ENCODE measurements at places on chromosomes 1 and 21. TPM values are rescaled to one million over a fixed set of nuclear protein-coding genes. Genes with fewer than 3 reads are reported as not detected.

DNA sequence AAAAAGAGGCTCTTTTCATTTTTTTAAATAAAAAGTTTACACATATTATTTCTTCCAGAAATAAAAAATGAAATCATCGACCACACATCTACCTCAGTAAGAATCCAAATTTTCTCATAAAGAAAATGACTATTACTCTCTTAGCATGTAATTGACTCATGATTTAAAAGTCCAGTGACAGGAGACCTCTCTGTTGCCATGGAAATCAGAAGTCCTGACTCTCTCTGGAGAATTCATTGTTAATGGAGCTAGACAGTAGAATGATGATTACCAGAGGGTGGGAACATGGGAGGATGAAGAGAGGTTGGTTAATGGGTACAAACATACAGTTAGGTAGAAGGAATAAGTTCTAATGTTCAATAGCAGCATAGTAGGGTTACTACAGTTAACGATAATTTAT lies 5.0 kb upstream of the CLCA4 start:
- H3K27ac ChIP-seq: no peak overlapping the region
- no peaks in the 10 kb centered on the region for H3K36me3 ChIP-seq
- no peaks in the 10 kb centered on the region for H3K4me1 ChIP-seq
- no peaks in the 10 kb centered on the region for H3K27me3 ChIP-seq
- DNase-seq: no peak

Gene RNU1-4
- total RNA-seq: 859 TPM

Gene DMBX1
- total RNA-seq: not detected

- peaks cover 20% of the 10 kb centered on the region for H3K4me1 ChIP-seq
- peaks cover 17% of the 10 kb centered on the region for H3K36me3 ChIP-seq
- peak overlapping the region; percentile 85 for H3K27ac ChIP-seq
- H3K27me3 ChIP-seq: no peaks in the 10 kb centered on the region
Measured at GRCh38 chr1:11100149-11100493, 452 bp upstream of the EXOSC10 start.

- no peak overlapping the region for H3K27ac ChIP-seq
- no peaks in the 10 kb centered on the region for H3K36me3 ChIP-seq
- H3K4me3 ChIP-seq: no peak overlapping the region
Measured at GRCh38 chr1:67440339-67440738, 10.1 kb upstream of the SERBP1 start.

- peaks cover 30% of the 10 kb centered on the region for H3K4me1 ChIP-seq
- peak overlapping the region; percentile 43 for H3K27ac ChIP-seq
- H3K27me3 ChIP-seq: no peaks in the 10 kb centered on the region
- H3K4me3 ChIP-seq: no peak overlapping the region
- peaks cover 10% of the 10 kb centered on the region for H3K36me3 ChIP-seq
Measured at GRCh38 chr1:65209005-65209885, 61.2 kb downstream of the AK4 start.

GRCh38 chr1:33719771-33720670 lies 143.9 kb upstream of the HMGB4 start:
- H3K27ac ChIP-seq: no peak overlapping the region
- H3K4me3 ChIP-seq: no peak overlapping the region
- no peaks in the 10 kb centered on the region for H3K27me3 ChIP-seq
- DNase-seq: no peak
- no peaks in the 10 kb centered on the region for H3K4me1 ChIP-seq

Gene SELENON
- total RNA-seq: 3.4 TPM

- H3K36me3 ChIP-seq: no peaks in the 10 kb centered on the region
- no peaks in the 10 kb centered on the region for H3K4me1 ChIP-seq
- no peak for DNase-seq
- no peaks in the 10 kb centered on the region for H3K27me3 ChIP-seq
Measured at GRCh38 chr1:64581135-64581842, 111.4 kb downstream of the CACHD1 start.

DNA sequence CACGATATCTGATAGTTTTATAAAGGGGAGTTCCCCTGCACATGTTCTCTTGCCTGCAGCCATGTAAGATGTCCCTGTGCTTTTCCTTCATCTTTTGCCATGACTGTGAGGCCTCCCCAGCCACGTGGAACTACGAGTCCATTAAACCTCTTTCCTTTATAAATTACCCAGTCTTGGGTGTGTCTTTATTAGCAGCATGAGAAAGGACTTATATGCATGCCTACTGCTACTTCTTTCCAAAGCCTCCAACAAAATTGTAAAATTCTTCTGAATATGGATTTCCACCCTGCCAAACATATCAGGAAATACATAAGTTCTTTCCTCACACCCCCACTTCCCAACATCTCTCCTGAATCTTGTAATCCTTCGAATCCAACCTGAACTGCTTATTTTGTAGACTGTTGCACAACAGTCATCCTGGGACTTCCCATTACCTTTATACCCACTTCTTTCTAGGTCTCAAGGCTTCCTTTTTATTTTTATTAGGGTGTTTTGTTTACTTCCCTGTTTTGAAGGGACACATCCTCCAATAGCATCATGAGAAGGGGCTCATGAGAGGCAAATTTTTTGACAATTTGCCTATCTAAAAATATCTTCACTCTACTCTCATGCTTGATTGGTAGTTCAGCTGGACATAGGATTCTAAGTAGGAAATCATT lies 67.5 kb upstream of the MUTYH start:
- H3K36me3 ChIP-seq: no peaks in the 10 kb centered on the region
- no peak overlapping the region for H3K27ac ChIP-seq
- DNase-seq: no peak
- no peak overlapping the region for H3K4me3 ChIP-seq

Gene NR0B2
- total RNA-seq: 72.5 TPM

GRCh38 chr1:92784021-92784638 lies 778 bp downstream of the EVI5 start:
- peaks cover 33% of the 10 kb centered on the region for H3K4me1 ChIP-seq
- H3K4me3 ChIP-seq: peak overlapping the region; percentile 90
- peak overlapping the region; percentile 91 for H3K27ac ChIP-seq
- H3K27me3 ChIP-seq: peaks cover 1% of the 10 kb centered on the region
- peak; percentile 9 for DNase-seq

DNA sequence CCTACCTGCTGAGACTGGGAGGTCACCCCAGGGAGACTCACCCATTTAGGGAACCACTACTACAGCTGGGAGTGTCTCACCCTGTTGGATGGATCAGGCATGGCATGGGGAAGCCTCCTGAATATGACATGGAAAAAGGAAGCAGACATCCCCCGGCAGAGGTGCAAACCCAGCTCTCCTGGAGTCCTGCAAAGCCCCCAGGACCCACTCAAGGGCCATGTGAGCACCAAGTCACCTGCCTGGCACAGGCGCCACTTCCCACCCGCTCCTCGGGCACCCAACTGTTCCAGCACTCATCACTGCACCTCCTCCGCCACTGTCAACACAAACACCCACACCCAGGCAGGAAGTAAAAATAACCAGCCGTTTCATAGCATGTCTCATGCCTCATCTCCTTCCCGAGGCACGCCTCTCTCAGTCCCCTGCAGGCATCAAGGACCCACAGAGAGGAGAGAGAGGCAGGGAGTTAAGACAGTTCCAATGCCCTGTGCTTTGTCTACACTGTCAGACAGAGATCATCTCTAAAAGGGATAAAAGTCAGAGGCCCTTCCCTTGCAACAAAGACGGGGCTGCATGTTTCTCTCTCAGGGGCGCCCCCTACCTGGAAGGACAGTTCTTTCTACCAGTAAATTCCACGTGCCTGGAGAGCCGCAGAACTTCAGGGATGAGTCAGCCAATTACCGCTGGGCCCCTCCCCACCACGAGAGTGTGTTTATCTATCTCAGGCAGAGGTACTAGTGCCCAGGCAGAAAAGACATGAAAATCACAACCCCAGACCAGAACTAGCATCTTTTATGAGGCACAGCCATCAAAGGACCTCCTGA lies 150.1 kb upstream of the SOD1 start:
- no peaks in the 10 kb centered on the region for H3K4me1 ChIP-seq
- no peaks in the 10 kb centered on the region for H3K27me3 ChIP-seq
- no peak overlapping the region for H3K27ac ChIP-seq
- no peak overlapping the region for H3K4me3 ChIP-seq
- peak; percentile 18 for DNase-seq
- H3K36me3 ChIP-seq: no peaks in the 10 kb centered on the region

DNA sequence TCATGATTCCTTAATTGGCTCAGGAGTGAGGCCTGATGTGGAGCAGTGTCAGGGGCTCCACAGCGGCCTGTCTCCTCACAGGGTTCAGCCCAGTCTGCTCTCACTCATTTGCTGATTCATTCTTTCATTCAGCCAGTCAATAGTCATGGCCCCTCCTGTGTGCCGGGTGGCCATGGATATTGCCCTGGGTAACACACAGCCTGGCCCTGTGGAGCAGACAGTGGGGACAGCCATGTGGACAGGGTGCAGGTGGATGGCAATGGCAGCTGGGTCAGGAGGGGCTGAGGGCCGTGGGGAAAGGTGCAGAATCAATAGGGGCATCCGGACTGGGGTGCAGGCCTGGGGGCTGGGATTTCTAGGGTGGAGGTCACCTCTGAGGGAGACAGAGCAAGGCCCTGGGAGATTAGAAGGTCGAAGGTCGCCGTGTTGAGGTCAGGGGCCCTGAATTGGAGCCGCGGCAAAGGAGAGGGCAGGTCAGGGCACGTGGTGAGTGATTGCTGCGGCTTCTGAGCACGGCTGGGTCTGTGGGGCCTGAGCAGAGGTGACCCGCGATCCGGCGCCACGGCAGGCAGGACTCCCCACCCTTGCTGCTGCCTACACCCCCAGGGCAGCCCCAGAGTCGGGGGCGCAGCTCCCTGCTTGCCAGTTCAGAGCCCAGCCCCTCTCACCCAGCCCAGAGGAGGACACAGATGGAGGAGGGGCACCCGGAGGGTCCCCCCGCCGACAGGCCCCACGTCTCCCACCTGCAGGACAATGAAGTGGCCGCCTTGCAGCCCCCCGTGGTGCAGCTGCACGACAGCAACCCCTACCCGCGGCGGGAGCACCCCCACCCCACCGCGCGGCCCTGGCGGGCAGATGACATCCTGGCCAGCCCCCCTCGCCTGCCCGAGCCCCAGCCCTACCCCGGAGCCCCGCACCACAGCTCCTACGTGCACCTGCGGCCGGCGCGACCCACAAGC lies 33.4 kb downstream of the SLC19A1 start:
- peak overlapping the region; percentile 21 for H3K27ac ChIP-seq
- peaks cover 19% of the 10 kb centered on the region for H3K4me1 ChIP-seq
- DNase-seq: peak; percentile 20
- H3K27me3 ChIP-seq: no peaks in the 10 kb centered on the region
- no peak overlapping the region for H3K4me3 ChIP-seq

Gene LAPTM5
- 0.34 TPM for total RNA-seq

DNA sequence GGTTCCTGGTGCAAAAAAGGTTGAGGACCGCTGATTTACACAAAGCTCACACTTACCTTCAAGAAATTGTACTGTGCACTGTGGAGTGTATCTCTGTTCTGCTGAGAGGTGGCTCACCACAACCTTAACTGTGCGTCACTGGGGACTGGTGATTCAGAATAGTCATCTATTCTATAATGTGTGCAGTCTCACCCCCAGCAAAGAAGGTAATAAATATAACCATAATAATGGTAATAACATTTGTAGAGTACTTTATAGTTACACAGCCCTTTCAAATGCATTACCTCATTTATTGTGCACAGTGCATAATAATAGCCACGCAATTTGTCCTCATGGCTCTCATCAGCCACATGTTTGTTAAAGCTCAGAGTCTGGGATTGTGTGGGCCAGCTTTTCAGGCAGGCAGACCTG lies 59.4 kb upstream of the DUSP10 start:
- H3K4me1 ChIP-seq: no peaks in the 10 kb centered on the region
- H3K27ac ChIP-seq: no peak overlapping the region
- H3K36me3 ChIP-seq: no peaks in the 10 kb centered on the region
- H3K27me3 ChIP-seq: no peaks in the 10 kb centered on the region
- DNase-seq: no peak

GRCh38 chr1:37403166-37403565 lies 71.2 kb upstream of the ZC3H12A start:
- DNase-seq: no peak
- no peaks in the 10 kb centered on the region for H3K4me1 ChIP-seq
- H3K27ac ChIP-seq: no peak overlapping the region

DNA sequence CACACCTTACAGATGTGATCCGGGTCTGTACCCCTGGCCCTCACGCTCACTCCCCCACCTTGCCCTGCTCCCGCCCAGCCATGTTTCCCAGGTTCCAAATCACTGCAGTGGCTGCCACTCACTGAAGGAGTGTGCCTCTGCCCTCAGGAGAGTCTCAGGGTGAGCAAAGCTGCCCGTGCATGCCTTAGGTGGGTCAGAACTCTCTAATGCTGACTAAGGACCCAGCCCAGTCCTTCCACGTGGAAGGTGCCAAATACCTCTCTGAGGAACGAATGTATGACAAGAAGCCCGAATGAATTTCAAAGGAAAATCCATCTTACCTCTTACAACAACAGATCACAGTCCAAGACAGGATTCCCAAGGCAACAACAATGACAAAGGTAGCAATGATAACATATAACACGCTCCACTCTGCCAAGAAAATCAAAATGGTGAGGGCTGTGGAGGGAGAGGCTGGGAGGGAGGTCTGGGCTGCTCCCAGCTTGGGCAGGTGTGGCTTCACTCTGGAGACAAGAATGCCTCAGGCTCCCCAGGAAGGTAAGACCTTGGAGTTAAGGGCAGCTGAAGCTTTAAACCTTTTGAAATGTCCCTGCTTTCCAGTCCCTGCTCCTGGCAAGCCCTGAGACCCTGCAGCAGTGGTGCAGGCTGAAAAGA lies 115.2 kb downstream of the KIAA0319L start:
- H3K4me1 ChIP-seq: peaks cover 15% of the 10 kb centered on the region
- H3K36me3 ChIP-seq: peaks cover 21% of the 10 kb centered on the region
- no peak for DNase-seq
- no peak overlapping the region for H3K27ac ChIP-seq

GRCh38 chr1:180165509-180166435 lies 11.1 kb downstream of the QSOX1 start:
- no peak overlapping the region for H3K27ac ChIP-seq
- H3K36me3 ChIP-seq: no peaks in the 10 kb centered on the region
- no peaks in the 10 kb centered on the region for H3K27me3 ChIP-seq

DNA sequence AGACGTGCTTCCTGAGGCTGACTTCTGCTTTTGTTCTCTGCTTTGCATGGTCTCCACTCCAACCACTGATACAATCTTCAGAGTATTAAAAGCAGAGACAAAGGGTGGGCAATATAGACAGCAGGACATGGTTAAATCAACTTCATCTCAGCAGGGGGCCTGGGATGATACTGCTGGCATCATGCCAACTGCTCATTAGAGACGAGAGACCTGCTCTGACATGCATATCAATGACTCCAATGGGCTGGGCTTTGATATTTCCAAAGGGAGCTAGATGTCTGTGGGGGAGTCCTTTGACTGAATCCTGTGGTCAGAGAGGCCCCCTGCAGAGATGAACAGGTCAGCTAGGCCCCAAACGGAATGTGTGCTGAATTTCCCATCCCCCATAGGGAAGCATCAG lies 106.6 kb downstream of the ACTL8 start:
- no peaks in the 10 kb centered on the region for H3K36me3 ChIP-seq
- no peak overlapping the region for H3K4me3 ChIP-seq
- peaks cover 19% of the 10 kb centered on the region for H3K4me1 ChIP-seq
- no peak for DNase-seq

Gene IGSF9
- not detected for total RNA-seq

DNA sequence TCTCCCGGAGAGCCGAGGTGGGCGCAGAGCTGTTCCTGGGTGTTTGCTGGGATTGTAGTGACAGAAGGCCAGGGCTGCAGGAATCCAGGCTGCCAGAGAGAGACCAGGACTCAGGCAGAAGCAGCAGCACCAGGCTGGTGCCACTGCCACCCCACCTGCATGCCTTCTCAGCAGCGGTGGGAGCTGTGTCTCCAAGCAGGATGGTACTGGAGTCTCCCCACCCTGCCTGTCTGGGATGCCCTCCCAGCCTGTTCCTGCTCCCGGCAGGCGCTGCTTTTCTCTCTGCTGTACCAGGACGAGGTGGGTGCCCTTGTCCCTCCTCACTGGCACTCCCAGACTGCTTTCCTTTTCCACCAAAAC lies 4.5 kb upstream of the HES4 start:
- H3K27me3 ChIP-seq: no peaks in the 10 kb centered on the region
- peak overlapping the region; percentile 77 for H3K4me3 ChIP-seq
- H3K27ac ChIP-seq: peak overlapping the region; percentile 88
- H3K4me1 ChIP-seq: peaks cover 54% of the 10 kb centered on the region
- no peaks in the 10 kb centered on the region for H3K36me3 ChIP-seq
- DNase-seq: no peak

Gene FCRL5
- total RNA-seq: not detected
